ENCODE measurements at places on chromosomes 13 and 19. TPM values are rescaled to one million over a fixed set of nuclear protein-coding genes. Genes with fewer than 3 reads are reported as not detected.
A peak's percentile ranks its signal among the peaks of the same experiment; 100 is the strongest.

- no peak for DNase-seq
Observed at GRCh38 chr13:81106348-81106747, 765.4 kb upstream of the SPRY2 start.

DNA sequence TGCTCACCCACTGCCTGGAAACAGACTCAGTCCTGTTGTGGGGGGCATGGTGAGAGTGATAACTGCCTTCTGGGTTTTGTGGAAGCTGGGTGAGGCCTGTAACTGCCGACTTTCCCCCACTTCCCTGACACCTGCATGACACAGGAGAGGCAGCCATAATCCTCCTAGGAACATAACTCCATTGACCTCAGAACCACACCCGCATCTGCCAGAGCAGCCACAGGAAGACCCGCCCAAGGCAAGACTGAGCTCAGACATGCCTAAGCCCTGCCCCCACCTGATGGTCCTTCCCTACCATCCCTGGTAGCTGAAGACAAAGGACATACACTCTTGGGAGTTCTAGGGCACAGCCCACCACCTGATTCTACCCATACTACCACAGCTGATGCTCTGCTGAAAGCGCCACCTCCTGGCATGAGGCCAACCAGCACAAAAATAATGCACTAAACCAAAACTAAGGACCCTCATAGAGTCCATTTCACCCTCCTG lies 326.7 kb downstream of the RBM26 start:
- DNase-seq, result no peak

DNA sequence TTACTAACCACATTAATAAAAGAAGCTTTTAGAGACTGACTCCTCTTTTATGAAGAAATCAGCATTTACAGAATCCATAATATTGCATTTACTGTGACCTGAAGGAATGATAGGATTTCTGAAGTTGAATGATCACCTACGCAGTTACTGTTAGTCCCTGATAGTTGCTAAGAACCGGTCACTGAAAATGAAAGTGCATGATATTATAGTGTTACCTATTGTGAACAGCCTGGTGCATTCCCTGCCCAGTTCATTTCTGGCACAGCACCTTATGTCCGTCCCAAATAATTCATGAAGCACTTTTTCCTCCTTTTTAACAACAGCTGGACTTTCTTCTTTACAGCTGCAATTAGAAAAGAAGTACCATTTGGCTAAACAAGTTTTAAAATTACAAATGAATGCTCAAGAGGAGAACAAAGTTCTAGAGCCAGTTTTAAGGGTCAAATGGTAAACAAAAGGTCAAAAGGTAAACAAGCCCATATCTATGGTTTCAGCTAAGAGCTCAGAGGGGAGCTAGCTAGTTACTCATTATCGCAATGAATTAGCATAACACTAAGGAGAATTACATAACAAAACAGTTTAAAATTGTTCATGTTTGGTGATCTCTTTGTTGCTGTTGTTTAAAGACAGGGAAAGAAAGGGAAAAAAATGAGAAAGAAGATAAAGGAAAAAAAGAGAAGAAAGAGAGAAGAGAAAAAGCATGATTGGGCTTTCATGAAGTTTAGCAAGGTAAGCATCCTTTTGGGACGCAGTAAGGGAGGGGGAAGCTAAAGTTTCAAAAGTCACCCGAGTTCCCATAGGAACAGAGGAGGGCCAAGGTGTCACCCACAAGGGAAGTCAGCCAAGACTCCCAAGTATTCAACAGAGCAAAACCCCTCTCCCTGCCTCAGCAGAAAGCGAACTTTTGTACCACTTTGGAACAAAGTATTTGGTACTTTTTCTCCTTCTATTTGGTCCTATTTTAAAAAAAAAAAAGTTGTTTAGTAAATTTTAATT lies 50.2 kb downstream of the FLT3 start:
- no peak for DNase-seq

- no peak for DNase-seq
Observed at GRCh38 chr19:16326401-16327168, 2.0 kb downstream of the KLF2 start.

DNA sequence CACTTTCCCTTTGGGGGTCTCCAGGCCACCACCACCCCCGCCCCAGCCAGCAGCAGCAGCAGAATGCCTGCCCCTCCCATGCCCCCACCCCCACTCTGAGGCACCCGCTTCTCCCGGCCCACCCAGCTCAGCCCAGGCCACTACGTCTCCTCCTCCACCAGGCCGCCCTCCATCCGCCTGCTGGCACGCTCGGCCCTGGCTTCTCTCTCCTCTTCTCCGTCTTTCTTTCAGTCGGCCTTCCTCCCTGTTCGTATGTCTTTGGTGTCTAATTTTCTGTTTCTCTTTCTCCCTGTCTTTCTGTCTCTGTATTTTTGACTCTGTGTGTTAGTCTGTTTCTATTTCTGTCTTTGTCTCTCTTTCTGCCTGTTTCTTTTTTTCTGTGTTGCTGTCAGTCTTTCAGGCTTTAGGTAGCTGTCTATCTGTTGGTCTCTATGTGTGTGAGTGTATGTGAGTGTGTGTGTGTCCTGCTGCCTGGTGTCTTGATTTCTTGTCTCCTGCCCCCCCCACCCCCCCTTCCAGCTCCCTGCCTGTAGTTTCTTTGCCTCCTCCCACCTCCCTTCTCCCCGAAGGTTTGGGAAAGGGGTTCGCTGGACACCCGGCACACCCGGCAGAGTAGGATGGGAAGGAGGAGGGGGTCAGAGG lies at the start of gene LGI4:
LGI4 (minus strand) TSS at position 459 of the 642 bp plus-strand sequence; CDS start at position 80, 379 bp downstream.
- DNase-seq, result no peak

GRCh38 chr13:113360446-113360845 lies 3.5 kb downstream of the GRTP1 start:
- no peak for DNase-seq

- DNase-seq, result no peak
Observed at GRCh38 chr19:1917146-1917545, 11.9 kb downstream of the ADAT3 start.

DNA sequence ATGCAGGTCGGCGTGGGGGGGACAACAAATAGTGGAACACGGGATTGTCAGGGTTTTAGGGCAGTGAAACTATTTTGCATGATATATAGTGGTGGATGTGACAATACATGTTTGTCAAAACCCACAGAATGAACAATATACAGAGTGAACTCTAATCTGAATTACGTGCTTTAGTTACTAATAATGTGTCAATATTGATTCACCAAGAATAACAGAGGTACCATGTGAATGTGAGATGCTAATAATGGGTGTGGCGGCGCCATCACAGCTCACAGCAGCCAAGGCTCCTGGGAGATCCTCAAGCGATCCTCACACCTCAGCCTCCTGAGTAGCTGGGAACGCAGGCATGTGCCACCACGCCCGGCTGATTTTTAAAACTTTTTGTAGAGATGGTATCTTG lies 12.9 kb downstream of the ELAVL1 start:
- no peak for DNase-seq

GRCh38 chr13:113948034-113948742 lies 25.7 kb downstream of the C13orf46 start:
- DNase-seq, result no peak

GRCh38 chr19:4531562-4532165 lies 3.4 kb downstream of the PLIN5 start:
- peak; percentile 73 for DNase-seq

GRCh38 chr13:86758116-86758515 lies 913.1 kb upstream of the SLITRK5 start:
- no peak for DNase-seq

DNA sequence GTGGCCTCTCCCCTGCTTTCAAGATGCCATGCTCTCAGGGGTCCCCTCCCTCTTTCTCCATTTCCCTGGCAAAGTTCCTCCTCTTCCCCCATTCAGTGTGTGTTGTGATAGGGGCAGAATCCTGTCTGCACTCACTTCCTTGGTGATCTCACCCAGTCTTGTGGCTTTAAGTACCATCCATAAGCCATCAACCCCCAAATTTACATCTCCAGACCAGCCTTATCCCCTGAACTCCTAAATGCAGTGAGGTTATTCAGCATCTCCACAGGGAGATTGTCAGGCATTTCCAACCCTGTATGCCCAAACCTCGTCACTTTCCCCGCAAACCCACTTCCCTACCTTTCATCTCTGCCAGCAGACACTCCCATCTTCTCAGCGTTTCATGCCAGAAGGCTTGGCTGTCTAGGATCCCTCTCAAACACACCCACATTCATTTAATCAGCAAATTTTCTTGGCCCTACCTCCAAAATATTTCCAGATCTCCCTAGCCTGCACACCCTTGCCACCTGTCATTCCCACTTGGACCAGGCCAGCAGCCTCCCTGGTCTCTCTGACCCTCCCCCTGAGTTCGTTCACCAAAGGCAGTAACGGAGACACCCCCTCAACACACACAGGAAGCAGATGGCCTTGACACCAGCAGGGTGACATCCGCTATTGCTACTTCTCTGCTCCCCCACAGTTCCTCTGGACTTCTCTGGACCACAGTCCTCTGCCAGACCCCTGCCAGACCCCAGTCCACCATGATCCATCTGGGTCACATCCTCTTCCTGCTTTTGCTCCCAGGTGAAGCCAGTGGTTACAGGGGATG lies at the start of gene HCST:
HCST (plus strand) TSS at position 676 of the 808 bp plus-strand sequence; CDS start at position 741, 65 bp downstream.
- no peak for DNase-seq

The ZNF878 gene
- total RNA-seq, result 0.26 TPM

The RASGRP4 gene
- 4.6 TPM for total RNA-seq

The LILRA1 gene
- not detected for total RNA-seq

The SIGLEC14 gene
- total RNA-seq, result not detected

The PCDH9 gene
- total RNA-seq, result 3.6 TPM

Measured in body of pancreas (tissue), 4 donors.